Iris pigment epithelial cell (primary cell): ENCODE measurements at places on chromosomes 16 and 17.

DNA sequence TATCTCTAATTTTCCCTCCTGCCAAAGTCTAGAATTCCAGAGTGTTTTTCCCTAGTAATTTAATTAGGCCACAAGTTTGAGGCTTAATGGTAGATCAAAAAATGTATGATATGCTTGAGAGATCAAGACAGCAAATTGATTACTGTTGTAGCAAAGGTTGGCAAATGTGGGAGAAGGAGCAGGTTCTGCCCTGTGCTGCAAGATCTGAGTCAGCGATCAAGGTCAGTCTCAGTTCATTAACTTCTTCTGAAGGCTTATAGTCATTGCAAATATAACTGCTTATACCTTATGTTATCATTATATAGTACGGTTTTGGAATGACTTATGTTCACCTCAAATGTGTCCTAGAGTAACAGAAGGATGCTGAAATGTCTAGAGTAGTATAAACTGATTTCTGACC, 231.1 kb upstream of the TBX2 start:
- peak; percentile 58 for DNase-seq

DNA sequence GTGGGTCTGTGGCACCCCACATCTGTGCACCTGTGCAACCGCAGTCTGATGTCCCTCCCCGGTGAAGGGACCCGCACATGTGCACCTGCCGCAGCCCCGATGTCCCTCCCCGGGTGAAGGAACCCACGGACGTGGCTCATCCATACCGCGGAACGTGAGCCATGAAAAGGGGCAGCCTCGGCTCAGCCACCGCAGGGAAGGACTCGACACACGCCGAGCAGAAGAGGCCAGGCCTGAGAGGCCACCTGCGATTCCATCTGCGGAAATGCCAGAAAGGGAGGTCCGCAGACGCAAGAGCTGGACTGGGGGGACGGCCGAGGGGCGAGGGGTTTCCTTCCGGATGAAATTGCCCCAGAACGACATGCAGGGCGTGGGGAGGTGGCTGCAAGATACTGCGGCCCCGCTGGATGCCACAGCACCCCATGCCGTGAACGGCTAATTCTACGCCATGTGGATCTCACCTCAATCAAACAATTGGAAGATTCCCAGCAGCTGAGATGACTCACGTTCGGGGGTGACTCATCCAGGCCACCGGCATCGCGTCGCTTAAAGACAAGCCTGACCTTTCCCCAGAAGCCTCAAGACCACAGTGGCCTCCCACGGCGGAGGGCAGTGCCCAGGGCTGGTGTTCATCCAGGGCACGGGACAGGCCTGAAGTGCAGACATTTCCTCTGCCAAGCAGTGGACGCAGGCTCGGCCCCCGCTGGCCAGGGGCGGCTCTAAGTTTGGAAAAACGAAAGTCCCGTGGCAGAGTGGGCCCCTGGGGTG, 21.0 kb downstream of the SOX8 start:
- DNase-seq, result peak; percentile 82

DNA sequence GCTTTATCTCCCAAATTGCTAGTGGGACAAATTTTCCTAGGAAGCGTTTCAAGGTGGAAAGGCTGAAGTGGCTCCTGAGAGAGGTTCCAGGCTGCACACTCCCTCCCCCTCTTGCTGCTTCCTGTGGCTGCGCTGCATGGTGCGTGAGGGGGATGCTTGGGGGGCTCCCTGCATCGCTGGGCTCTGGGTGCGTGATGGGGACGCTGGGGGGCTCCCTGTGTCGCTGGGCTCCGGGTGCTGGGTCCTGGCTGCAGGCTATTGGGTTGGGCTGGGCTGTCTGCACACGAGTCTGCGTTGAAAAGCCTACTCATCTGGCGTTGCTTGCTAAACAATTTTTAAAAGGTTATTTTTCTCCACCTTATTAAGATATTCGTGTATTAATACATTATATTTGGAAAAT, 30.1 kb downstream of the NDEL1 start:
- DNase-seq, result no peak

DNA sequence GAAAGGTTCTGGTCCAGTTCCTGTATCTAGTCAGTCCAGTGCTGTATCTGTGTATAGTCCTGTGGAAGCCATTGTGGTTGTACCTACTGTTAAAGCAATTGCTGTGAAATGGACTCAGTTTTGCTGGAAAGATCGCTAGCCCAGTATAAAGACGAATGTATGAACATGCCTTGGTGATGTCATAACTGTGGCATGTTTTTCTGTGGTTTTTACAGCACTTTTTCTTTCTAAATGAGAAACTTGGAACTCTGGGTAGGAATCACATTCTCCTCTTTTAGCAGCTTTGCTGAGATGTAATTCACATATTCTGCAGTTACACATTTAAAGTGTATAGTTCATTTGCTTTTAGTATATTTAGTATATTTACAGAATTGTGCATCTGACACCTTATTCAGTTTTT, 58.1 kb downstream of the MAP2K4 start:
- DNase-seq, result peak; percentile 86

DNA sequence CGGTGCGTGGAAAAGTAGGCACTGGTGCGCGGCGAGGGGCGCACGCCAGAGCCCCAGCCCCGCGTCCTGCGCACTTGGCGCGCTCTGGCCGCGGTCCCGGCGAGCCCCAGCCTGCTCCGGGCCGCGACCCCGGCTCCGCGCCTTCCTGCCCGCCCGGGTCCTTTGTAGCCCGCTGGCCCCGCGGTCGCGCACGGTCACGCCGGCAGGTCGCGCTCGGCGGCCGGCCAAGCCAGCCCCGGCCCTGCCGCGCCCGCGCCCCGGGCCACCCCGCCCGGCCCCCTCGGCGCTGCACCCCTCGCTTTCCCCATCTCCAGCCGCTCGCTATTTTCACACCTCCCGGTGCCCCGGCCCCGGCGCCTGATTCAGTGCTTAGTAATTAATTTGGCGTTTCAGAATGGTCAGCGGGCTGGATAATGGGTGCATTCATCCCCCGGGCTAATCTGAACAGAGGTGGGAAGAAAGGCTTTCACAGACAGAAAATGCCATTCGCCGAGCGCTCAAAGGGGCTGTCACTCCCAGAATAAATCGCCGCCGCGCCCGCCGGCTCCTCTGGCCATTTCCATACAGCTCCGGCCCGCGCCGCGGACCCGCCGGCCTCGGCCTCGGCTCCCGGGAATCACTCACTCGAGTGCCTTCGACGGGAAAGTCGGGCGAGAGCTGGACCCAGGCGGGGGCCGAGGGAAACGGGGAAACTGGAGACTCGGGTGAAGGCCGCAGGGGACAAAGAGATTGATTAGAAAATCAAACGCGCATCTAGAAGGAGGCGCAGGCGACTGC, 17.8 kb upstream of the NTN1 start:
- DNase-seq, result no peak

- DNase-seq, result no peak
These were observed 177.7 kb downstream of the MYO1D start for GRCh38 chr17:32699247-32699646.

- DNase-seq, result no peak
These were observed 9.2 kb downstream of the TBKBP1 start for GRCh38 chr17:47703191-47703591.

- DNase-seq, result peak; percentile 54
These were observed 22.0 kb downstream of the KPNA2 start for GRCh38 chr17:68057531-68057952.
